ENCODE measurements at places on chromosomes 16 and 17.

DNA sequence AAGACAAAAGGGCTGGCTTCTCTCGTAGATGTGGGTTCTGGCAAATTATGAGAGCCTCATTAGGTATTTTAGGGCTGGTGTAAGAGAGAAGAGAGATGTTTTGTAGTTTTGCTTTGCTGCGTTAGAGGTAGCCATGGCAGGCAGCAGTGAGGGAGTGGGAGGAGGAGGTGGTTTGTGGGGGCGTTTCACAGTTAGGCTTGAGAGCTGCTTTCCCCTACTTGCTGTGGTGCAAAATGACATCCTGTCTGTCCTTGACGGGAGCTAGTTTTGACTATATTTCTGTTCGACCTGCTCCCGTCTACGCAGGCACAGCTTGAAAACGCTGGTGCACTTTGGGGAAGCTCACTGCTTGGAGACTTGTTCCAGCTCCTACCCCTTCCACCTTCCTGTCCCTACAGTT is 75.5 kb downstream of the SLC5A11 start:
- DNase-seq, result no peak

DNA sequence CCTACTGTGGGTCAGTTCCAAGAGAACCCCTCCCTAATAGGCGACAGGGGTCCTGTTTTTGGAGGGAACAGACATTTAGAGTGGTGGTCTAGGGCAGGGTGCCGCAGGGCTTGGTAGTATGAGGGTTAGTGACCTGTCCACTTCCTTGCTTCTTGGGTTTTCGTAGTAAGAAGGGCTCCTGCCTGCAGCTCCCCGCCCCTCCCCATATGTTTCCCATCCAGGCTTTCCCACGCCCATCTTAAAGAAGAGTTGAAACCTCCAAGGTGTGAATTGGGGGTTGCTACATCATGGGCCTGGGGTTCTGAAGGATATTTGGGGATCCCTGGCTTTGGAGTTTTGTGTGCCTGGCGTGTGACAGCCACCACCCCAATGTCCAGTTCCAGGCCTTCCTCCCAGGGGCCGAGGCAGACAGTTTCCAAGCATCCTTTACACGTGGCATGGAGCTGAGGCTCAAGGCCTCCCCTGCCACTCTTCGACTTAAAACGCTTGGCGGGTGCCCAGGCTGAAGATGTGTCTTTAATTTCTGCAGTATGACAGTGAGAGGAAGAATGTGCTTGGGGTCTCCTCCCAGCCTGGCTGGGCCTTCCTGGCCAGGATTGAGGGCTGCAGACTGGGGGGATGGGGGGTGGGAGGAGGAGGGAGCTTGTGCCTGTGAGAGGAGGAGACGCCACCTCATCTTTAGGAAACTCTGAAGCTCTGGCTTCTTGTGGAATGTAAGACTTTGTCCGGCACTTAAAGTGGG is 2.3 kb upstream of the COL1A1 start:
- no peak for DNase-seq

GRCh38 chr17:81929253-81930141 is 2.0 kb upstream of the MAFG start:
- no peak for DNase-seq

- DNase-seq, result peak; percentile 30
Observed at GRCh38 chr17:49997773-49998703, 3.0 kb upstream of the DLX3 start.

Data from Panc1 (cell line).